KBM-7 (cell line): ENCODE measurements at places on chromosomes 12 and 14.

- DNase-seq: no peak
Measured at GRCh38 chr12:1644534-1645438, 15.8 kb downstream of the WNT5B start.

GRCh38 chr12:110373025-110373424, 30.5 kb downstream of the ANAPC7 start:
- DNase-seq: no peak

DNA sequence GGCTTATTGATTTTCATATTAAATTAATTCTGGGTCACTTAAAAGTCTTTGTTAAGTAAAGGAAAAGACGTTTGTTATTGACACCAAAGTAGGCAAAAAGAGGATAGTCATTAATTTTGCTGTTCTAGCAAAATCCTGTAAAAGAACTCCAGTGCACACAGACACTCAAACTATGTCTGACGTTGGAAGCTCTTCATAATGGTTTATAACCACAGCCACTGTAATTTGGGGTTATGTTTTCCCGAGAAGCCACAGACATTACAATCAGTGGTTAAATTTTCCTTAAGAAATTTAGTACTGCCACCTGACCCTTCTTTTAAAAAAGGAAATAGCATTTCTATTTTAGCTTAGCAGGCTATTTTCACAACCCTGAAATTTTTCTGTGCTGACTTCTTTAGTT, 267.5 kb downstream of the CCDC91 start:
- peak; percentile 9 for DNase-seq

- DNase-seq: no peak
Measured at GRCh38 chr12:53978477-53979356, 4.0 kb upstream of the HOTAIR start.

DNA sequence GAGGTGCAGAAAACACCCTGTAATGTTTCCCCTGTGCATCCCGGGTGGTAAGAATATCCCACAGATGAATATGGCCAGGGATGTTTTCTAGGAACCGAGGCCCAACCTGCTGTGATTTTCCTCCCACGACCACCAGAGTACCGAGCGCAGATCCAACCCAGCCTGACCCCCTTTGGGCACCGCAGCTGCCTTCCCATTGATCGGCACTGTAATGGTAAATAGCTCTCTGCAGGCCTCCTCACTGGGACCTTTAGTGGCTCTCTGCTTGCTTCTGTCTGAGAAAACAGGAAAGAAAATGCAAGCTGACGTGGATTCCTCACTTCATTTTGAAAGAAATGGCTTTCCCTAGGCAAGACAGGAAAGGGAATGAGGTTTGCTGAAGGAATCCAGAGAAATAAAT, 2.4 kb upstream of the RAB15 start:
- DNase-seq: no peak
